ENCODE measurements at places on chromosomes 7 and 10.

GRCh38 chr7:1844336-1844950 lies 174.4 kb downstream of the ELFN1 start:
- no peak for DNase-seq

DNA sequence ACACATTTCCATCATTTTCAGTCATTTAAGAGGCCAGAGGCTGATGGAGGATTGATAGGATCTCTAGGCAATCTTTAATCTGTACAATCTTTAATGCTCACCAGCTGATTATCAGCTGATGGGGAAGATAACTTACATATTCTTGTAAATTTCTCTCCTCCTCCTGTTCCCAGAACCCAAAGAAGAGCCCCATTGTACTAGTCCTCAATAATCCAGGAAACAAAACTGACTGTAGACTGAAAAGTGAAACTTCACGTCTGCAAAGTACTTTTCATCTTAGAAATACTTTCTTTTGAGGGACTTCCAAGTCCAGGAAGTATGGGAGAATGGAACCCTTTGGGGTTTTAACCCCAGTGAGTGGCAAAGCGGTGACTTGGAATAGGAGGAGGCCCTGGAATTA lies 283.3 kb downstream of the FRMD4A start:
- no peak for DNase-seq

DNA sequence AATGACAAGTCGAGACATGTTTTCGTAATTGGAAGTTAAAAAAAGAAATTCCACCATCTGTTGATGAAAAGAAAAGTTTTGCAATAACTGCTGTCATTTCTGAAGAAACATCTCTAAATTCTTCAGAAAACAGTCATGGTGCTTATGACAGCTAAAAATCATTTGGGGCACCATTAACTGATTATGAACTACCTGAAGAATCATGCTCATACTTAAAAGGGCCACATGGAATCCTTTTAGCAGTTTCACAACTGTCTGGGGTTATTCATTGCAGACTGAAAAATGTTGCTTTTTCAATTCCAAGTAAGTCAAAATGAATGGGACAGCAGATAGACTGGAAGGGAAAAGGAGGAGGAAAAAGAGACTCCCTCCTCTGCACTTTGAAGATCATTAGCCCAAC lies 134.2 kb downstream of the CHN2 start:
- no peak for DNase-seq

DNA sequence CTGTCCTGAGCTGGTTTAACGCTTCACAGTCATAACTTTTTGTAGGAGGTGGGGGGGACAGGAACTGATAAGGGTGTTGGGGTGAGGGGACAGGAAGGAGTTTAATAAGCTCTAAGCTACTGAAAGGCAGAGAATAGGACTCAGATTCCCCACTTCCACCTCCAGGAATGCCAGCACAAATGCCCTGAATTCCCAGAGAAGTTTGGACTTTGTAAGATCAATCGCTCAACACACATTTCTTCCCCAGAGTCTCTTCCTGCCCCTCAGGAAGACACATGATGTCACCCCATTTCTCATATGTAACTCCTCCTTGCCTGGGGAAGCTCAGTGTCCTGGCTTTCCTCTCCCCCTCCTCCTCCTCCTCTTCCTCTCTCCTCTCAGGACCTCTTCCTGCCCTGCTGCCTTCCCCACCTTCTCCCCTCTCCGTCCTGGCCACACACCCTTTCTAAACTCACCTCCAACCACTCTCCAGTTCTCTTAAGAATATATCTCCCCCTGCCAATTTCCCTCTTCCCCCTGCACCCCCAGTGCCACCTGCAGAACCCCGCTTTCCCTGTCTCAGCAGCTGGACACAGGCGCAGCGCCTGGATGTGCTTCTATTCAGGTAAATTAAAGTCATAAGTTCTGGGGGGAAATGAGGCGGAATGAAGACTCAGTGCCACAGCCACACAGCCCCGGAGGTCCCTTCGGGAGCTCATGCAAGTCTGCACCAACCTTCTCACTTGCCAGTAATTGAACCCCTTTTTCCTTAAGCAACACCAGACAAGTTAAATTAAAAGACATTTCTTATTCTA lies 5.3 kb upstream of the LOXL4 start:
- no peak for DNase-seq

DNA sequence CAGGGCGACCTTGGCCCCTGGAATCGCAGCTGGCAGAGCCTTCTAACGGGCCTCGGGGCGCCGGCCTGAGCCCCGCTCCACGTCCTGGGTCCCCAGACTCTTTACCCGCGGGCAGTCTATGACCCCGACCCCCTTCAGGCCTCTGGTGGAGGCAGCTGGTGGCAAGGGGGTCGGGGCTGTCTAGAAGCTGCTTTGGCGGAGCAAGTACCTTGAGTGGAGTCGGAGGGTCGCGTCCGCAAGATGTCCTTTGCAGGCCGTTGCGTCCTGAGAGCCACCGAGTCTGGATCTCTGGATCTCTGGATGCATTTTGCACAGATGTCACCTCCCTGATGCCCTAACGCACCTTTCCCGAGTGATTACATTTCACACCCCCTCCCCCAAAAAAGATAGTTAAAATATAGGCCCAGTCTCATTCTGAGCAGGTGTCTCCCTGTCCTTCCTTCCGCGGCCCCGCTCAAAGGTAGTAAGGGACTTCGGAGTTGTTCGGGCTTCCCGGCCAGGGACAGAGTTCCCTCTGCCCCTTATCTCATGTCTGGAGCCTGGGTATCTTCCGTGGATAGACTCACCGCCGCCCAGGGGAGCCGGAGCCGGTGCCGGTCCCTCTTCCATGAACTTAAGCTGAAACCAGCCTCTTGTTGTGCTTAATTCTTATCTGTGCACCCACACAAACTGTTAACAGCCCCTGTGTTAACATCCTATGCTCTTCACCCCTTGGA lies 457 bp downstream of the ACADSB start:
- no peak for DNase-seq

DNA sequence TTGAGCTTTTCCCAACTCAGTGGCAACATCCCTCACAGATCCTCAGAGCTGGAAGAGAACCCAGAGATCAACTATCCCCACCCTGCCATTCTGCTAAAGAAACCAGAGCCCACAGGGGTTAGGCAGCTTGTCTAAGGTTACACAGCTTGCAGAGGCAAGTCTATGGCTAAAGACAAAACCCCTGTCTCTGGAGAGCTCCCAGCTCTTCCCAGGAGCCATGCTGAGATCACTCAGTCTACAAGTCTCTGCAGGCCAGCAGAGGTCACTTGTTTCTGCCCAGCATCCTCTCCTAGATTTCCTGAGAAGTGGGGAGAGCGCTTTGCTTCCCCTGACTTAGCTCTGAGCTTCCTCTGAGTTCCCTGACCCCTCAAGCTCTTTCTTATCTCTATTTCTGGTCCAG lies 28.5 kb upstream of the LOXL4 start:
- DNase-seq: no peak

DNA sequence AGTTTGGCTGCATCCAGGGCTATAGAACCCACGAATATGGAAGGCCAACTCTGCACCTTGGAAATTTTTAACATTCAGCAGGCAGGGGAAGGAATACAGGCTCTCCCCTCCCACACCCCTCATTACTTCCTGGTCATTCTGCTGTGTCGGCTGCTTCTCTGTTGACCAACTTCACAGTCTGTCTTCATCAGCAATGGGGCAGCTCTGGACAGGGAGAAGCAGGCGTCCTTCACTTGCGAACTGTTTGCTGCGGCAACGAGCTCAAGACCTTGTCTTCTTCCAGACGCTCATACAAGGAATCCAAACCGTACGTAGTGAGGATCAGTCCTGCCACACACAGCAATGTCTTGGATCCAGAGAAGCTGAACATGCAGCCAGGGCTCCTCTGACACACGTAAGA lies 192.2 kb downstream of the DIP2C start:
- DNase-seq: no peak

DNA sequence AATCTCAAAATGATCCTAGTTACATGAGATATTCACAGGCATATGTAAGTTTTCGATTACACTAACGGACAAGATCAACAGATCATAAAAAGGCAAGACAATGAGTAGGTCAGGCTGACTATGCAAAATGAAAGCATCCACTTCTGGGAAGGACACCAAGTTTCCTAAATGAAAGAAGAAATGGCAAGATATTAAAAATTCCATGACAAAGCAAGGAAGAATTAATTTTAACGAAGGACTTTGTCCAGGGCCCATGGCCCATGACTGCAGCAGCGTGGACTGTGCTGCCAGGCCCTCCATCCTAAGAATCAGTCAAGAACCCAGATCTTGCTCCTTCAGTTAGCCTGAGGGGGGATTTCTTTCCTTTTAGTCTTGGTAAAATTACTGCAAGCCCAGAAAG lies 182.4 kb upstream of the FRMD4A start:
- DNase-seq: no peak

DNA sequence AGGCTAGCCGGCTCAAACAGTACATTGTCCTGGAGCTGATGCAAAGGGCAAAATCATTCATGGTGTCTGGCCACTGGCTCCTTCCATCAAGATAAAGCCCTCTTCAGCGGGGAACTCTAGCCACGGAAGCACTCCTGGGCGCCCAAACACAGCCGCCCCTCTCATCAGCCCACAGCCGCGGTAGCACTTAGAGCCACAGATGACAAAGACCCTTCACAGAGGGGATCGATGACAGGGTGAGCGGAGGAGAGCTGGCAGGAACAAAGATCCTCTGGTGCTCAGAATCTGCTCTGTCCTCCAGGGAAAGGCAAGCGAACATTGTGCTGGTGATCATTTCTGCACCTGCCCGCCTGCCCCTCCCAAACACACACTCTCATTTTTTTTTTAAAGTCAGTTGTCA lies 222.2 kb upstream of the NRP1 start:
- no peak for DNase-seq

DNA sequence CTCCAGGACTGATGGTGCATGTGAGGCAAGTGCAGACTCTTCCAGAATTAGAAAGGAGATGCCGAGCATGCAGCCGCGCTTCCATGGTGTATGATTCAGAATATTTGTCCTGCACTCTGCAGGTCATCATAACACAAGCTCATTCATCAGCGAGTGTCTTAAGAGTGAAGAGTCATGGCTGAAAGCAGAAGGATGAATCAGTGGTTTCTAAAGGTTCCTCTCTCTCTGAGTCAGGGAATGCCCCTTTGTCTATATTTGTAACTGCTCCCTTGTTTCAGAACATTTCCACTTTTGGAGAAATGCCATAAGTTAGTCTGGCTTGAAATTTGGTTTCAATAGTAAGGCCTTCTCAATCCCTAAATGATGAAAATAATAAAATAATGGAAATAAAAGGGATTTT lies 52.3 kb downstream of the HECW1 start:
- DNase-seq: no peak

Measured in D721Med (cell line).